ENCODE measurements at places on chromosomes 7 and 10.

DNA sequence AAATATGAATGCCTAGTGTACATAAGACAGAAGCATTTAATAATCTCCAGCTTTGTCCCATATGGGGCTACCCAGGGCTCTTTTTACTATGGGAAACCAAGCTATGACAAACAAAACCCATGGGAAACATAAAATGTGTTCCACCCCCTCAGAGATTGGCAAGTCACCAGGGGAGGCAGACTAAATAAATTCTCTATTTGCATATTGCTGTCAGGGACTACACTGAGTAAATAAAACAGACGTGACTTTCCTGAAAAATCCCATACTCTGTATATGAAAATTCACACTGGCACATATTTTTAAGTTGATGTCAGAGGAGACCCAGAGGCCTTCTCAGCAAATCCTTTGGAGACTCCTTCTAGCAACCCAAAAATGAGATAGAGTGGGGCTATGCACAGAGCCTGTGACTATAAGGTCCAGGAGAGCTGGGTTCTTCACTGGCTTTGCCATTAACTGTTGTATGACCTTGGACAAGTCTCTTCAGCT lies 44.0 kb upstream of the HPSE2 start:
- no peak for DNase-seq

DNA sequence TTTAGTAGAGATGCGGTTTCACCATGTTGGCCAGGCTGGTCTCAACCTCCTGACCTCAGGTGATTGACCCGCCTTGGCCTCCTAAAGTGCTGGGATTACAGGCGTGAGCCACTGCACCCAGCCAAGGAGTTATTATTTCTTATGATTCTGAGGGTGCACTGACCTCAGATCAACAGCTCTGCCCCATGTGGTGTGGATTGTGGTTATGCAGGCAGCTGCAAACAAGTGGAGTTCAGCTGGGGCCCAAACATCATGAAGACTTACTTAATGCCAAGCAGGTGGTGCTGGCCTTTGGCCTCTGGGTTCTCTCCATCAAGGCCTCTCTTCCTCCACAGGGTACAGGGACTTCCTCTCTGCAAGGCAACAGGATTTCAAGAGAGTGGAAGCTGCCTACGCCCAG lies 45.1 kb upstream of the OPTN start:
- DNase-seq: no peak

- DNase-seq: no peak
Measured at GRCh38 chr10:70715853-70716795, 43.8 kb downstream of the ADAMTS14 start.

- DNase-seq: no peak
Measured at GRCh38 chr10:47412869-47413268, 28.8 kb upstream of the ZNF488 start.

DNA sequence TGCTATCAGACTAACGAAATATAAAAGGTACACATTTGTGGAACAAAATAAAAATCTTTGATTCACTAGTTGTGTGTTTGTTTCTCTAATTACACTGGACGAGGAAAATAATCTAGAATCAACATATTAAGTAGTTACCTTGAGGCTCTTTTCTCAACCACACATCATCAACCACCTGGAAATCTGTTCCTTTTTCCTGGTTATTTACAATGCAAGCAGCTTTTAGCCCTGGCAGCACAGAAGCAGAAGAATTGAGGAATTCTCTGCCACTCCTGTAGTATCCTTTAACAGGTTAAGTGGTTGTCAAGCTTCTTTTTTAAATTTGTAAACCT lies 23.7 kb downstream of the NUP42 start:
- no peak for DNase-seq

DNA sequence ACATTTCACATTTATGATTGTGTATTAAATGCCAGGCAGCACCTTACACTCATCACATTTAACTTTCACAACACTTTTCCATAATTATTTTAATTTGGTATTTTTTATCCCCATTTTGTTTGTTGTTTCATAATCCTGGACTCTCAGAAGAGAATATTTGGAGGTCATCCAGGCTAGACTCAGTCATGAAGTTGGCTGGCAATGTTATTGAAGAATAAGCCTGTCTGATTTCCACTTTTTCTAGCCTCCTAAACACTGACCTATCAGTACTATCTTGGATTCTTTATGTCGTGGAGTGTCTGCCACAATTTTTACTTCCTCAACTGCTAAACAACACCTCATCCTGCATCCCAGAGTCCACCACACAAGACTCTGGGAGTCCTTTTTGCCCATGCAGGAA lies 372.3 kb upstream of the NRP1 start:
- DNase-seq: no peak
